ENCODE measurements at places on chromosomes 1 and 21.
A peak's percentile ranks its signal among the peaks of the same experiment; 100 is the strongest.

- no peak for DNase-seq
These were observed at the start of gene HSPB7 for GRCh38 chr1:16017461-16018303. Gene HSPB7 (minus strand): TSS chr1:16018043. CDS start chr1:16017963, 80 bp downstream.

GRCh38 chr1:234326497-234327366 is 46.5 kb upstream of the COA6 start:
- DNase-seq: peak; percentile 51

DNA sequence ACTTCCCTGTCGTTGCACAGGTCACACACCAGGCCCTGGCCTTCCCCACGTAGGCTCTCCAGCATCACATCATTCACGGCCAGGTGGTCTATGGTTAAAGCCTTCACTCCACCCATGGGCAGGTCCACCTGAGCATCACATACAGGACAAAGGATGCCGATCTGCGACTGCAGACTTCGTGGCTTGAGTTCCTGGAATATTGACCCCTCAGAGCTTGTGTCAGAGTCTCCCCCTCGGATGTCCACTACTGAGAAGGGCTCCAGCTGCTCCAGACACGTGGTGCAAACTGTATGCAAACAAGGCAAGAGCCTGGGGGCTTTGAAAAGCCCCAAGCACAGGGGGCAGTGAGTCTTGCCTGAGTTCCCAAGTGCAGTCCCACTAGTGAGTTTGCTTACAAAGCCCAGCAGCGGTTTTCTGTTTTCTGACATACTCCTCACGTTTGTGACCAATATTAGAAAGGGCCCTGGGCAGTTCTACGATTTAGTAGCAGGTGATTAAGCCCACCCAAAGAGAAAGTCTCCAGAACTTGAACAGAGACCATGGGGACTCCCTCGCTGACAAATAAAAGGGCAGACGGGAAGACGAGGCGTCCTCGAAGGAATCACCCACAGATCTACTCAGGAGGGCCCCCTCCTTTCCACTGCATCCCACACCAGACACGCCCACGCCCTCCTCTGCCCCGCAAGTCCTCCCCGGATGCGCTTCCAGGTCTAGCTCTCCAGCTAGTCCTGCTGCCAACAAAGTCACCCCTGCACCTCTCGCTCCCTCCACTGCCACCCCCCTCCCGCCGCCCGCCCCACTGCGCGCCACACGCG is 568 bp downstream of the TRIM45 start:
- no peak for DNase-seq

GRCh38 chr1:84217239-84217638 is 73.2 kb downstream of the PRKACB start:
- DNase-seq: no peak

- DNase-seq: no peak
These were observed 19.5 kb upstream of the PSMB2 start for GRCh38 chr1:35660581-35661473.

DNA sequence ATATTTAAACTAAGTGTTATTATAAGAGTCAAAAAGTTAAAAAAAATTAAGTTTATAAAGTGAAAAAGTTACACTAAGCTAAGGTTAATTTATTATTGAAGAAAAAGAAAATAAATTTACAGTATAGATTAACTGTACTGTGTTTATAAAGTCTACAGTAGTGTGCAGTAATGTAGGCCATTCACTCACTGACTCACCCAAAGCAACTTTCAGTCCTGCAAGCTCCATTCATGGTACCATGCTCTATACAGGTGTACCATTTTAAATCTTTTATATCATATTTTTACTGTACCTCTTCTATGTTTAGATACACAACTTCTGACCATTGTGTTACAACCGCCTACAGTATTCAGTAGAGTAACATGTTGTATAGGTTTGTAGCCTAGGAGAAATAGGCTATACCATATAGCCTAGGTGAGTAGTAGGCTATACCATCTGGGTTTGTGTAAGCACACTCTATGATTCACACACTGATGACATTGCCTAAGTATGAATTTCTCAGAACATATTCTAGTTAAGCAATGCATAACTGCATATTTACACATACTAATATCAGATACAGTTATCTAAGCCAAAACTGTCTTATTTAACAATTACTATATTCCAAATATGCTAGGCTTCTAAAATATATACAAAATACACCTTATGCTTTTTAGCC is 80.6 kb upstream of the GFI1 start:
- DNase-seq: no peak

DNA sequence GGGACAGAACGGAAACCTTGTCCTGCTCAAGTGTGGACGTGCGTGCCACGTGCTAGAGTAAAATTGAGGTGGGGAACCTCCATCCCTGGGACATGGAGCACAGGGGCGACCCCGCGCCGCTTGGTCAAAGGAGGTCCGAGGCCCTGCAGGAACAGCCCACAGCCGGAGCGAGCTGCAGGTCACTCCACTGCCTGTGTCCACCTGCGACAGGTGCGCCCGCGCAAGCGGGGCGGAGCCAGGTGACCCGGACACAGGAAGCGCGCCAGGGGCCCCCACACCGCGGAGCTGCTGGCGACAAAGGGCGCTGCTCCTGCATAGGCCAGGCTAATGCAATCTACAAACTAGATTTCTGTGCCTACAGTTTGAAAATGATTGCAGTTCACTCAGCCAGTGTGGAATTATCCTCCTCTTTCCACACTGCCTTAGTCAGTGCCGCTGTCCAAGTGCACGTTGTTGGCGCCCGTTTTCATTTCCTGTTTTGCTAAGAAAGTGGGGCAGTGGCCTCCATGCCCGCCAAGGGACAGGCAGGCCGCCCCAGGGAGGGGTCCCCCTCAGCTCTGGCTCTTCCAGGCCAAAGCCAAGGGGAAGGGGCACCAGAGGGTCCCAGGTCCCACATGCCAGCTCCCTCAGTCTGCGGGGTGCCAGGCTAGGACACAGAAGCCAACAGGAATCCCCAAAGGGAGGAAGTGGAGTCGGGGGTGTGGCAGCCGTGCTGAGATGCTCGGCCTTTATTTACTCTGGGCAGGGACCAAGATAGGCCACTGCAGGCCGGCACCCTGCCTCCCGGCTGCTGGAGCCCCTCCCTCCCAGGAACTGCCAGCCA is 4.3 kb upstream of the NADK start:
- DNase-seq: no peak

DNA sequence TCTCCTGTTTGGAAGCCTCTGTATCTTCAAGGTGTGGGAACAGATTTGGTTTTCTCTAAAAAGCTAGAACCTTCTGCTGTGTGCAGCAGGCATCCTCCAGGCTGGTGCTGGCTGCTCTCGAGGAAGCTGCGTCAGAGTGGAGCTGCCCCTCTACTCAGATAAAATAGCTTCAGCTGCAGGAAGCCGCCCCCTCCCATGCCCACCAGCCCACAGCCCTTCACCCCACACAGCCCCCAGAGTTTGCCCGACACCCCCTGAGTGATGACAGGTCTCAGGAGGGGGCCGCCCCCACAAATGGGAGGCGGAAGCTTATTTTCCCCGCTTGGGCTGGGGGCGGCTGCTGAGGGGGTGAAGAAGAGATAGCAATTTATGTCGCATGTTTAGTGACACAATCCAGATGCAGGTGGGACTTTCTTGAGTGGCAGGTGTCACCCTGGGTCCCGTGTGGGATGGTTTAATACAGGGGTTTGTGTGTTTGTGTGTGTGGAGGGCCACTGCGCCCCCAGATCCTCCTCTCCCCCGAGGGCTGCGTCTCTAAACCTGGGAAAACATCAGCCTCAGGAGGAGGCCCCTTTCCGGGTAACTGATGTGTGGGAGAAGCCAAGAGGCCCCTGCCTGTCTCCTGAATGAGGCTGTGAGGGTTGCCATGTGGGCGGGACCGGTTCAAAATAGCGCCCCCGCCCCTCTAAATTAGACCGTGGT is 55.4 kb downstream of the STUM start:
- DNase-seq: no peak

DNA sequence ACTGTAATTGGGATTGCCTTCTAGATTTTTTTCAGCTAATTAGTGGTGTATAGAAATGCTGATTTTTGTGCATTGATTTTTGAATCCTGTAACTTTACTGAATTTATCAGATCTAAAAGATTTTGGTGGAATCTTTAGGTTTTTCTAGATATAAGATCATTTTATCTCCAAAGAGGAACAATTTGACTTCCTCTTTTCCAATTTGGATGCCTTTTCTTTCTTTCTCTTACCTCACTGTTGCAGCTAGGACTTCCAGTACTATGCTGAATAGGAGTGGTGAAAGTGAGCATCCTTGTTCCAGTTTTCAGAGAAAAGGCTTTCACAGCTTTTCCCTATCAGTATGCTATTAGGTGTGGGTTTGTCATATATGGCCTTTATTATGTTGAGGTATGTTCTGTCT is 53.6 kb downstream of the TESK2 start:
- DNase-seq: no peak

DNA sequence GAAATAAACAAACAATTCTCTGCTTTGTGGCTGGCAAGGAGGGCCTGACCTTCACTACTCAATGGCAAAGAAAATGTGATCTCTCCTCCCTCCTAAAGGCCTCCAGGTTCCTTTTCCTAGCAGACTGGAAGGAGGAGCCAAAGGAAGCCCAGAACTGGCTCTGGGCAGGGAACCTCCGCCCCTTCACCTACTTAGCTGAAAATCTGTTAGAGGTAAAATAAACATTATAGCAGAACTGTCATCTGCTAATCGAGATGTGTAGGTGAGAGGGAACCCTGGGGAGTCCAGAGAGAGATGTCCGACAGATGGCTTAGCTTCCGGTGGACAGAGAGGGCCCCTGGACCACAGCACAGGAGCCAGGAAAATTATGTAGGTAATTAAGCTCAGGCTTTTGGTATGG is 75.2 kb upstream of the KCNA3 start:
- no peak for DNase-seq

GRCh38 chr1:230730977-230731376 is 16.2 kb upstream of the CAPN9 start:
- no peak for DNase-seq

DNA sequence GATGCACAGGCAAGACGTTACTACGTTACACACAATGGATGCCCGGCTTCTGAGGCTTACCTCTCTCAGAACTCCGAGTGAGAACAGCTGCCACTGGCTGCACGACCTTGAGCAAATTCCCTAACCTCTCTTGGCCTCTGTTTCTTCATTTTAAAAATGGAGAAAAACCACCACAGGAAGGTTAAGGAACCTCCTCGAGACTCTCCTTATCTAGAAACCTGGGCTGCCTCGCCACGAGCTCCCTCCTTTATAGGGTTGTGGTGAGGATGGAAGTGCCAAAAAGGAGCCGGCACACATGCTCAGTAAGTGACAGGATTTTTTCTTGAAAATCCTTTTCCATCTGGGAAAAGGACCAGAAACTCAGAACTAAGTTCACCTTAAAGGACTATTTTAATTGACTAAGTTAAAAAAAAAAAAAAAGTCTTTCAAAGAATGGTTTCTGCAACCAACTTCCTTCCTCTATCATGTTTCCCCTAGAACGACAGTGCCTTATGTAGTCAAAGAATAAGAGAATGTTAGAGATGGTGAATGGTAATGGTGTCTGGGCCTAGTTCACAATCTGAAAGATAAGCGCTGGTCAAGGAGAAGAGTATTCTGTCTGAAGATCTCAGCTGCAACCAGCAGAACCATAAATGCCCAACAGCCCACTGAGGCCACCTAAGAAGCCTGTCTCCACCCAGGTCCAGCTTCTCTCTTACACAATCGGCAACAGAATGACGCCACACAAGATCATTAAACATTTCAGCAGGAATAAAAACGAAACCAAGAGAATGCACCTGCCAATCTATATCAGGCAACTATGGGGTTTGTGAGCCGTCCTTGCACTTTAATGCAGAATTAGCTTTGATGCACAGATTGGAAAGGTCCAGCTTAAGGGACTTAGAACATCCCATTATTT is 64.9 kb downstream of the SLC45A1 start:
- DNase-seq: no peak

- no peak for DNase-seq
These were observed 4.2 kb upstream of the RGS13 start for GRCh38 chr1:192631749-192632148.

DNA sequence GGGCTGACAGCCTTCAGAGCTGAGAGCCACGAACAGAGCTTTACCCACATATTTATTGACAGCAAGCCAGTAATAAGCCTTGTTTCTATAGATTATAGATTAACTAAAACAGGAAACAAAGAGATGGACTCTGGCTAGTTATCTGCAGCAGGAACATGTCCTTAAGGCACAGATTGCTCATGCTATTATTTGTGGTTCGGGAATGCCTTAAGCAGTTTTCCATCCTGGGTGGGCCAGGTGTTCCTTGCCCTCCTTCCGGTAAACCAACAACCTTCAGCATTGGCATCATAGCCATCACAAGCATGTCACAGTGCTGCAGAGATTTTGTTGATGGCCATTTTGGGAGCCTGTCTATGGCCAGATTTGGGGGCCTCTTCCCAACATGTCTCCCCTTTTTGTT is 96.8 kb downstream of the POU2F1 start:
- no peak for DNase-seq

DNA sequence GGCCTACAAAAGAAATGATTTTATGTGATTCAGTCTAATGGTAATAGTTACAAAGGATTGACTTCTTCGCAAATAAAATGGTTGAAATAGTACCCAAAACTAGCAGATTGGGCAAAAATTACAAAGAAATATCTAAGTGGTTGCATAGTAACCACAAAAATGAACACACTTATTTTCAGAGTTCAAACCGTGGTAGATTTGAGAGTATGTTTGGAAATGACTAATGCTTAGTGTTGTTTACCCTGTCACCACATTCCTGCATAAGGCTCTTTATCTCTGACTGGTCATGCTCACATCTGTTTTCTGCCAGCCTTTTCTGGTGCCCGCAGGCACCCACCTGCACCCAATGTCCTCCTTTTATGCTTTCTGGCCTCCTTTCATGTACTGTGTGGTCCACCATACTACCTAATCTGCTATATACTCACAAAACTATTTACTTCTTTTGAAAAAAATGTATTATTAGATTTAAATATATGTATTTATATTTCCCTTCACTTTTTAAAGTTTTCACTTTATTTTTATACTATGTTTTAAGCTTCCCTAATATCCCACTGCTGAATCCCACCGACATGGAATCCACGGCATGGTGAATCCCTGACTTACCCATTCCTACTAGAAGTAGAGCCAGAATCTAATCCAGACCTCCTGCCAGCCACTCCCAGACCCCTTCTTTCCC is 30.3 kb downstream of the PTPRC start:
- peak; percentile 58 for DNase-seq

DNA sequence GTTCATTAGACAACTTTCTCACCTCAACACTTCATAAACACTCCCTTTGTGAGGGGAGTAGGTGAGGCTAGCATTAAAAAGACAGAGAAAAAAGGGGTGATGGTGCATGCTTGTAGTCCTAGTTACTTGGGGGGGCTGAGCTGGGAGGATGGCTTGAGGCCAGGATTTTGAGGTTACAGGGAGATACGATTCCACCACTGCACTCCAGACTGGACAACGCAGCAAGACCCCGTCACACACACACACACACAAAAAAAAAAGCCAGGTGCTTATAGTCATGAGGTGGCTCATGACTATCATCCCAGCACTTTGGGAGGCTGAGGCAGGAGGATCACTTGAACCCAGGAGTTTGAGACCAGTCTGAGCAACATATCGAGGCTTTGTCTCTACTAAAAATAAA is 29.6 kb downstream of the GON4L start:
- no peak for DNase-seq

GRCh38 chr1:56975446-56975845 is 9.6 kb upstream of the C8B start:
- no peak for DNase-seq

All from CD4-positive, alpha-beta T cell treated with Interferon gamma for 1 hour (primary cell).